SK-N-SH (cell line): ENCODE measurements at places on chromosomes 7 and 10.
A peak's percentile ranks its signal among the peaks of the same experiment; 100 is the strongest.

GRCh38 chr10:31074722-31075086 lies 43.0 kb upstream of the ZNF438 start:
- DNase-seq: no peak

- no peak for DNase-seq
These were observed 204.7 kb downstream of the CNTNAP2 start for GRCh38 chr7:146321301-146321700.

GRCh38 chr10:77680811-77681210 lies 43.2 kb upstream of the KCNMA1 start:
- no peak for DNase-seq

- DNase-seq: no peak
These were observed 28.3 kb upstream of the FRMD4A start for GRCh38 chr10:14358886-14359573.

DNA sequence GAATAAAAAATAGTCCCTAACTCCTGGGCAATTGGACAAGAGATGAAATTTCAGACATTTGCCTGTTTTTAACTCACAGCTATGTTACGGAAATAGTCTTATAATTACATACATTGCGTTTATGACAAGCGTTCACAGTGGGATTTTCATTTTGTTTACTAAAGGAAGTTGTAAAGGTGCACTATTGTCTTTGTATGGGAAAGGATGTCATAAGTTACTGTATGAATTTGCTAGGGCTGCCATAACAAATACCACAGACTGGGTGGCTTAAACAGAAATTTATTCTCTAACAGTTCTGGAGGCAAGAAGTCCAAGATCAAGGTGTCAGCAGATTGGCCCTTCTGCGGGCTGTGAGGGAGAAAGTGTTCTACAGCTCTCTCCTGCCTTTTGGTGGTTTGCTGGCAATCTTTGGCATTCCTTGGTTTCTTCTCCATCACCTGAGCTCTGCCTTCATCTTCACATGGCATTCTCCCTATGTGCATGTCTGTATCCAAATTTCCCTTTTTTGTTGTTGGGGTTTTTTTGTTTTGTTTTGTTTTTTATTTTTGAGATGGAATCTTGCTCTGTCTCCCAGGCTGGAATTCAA lies 5.6 kb downstream of the NFE2L3 start:
- no peak for DNase-seq

GRCh38 chr10:84026821-84027257 lies 112.5 kb upstream of the GHITM start:
- peak; percentile 35 for DNase-seq

- no peak for DNase-seq
These were observed 96.9 kb upstream of the LRRTM3 start for GRCh38 chr10:66828957-66829356.

DNA sequence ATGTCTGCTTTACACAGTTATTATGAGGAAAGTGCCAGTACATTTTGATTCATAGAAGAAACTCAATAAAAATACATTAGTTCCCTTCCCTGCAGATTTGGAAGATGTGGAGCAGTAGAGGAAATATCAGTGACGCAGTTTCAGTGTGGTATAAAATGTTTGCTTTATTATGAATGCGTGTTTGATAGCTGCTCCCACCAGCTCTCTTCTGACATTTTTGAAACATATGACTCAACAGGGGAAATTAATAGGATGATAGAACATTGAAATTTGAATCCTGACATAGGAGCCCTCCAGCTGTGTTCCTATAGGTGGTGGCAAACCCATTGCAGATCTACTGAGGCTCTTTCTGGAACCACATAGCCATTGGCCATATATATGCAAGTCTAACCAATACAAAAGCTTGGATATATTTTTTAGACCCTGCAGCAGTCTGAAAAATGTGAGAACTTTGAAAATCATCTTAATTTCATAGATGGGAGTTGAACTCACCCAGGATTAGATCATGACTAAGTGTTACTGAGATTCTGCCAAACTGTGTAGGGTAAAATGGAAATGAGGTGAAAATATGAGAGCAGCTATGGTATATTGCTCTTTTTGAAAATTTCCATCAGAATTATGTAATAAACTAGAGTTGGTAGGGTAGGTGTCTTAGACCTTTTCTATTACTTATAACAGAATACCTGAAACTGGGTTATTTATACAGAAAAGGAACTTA lies 47.8 kb downstream of the BZW2 start:
- no peak for DNase-seq

- no peak for DNase-seq
These were observed 47.3 kb upstream of the PIP4K2A start for GRCh38 chr10:22761569-22762220.

GRCh38 chr7:131354390-131354789 lies 26.7 kb downstream of the MKLN1 start:
- no peak for DNase-seq

- DNase-seq: no peak
These were observed 67.4 kb upstream of the LRRC4 start for GRCh38 chr7:128098629-128099028.

DNA sequence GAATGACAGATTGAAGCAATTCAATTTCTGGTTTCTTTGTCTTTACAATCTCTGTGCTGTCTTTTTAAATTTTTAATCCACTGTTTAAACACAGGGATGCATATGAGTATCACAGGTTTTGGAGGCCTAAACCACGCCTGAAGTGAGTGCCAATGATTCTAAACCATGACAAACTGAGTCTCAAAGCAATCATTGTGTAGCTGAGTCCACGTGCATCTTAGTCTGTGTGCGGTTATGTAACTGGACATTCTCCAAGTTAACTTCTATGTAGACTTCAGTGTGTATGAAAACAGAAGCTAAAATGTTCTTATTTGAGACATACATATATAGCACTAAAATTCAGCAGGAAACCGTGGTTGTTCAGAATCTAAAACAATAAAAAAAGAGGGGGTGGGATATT lies 79.3 kb upstream of the ST8SIA6 start:
- DNase-seq: no peak

- DNase-seq: no peak
These were observed 150.7 kb upstream of the KLF14 start for GRCh38 chr7:130884437-130885417.

DNA sequence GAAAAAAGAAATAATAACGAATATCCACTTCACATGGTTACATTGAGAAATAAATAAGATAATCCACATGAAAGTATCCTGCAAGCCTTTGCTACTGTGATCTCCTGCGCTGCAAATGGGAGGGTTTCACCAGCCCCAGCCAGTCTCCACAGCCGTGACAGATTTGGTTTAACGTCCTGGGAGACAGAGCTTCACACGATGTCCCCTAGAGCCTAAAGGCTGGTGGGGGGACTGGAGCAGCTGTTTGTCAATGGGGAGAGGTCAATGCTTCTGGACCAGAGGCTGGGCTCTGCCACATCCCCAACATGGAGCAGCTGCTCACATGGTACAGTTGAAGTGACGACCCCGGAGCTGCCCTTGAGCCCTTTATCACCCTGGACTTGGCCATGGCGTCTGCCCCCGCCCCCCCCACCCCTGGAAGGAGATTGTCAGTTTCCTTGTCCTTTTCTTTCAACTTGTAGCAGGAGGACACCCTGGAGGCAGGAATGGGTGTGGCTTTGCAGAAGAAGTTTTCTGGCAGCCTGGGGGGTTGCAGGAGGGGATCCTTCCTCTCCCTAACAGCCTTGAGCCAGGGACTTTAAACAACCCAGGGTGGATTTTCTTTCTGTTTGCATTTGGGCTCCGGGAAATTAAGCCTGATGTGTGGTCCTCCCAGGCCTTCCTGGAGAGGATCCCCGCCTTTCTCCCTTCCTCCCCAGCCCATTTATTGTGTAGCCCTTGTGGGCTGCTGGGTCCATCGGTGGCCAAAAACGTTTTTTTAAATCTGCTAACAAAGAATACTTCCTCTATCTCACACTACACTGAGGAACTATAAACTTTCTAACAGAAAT lies 37.0 kb upstream of the MXI1 start:
- DNase-seq: no peak

DNA sequence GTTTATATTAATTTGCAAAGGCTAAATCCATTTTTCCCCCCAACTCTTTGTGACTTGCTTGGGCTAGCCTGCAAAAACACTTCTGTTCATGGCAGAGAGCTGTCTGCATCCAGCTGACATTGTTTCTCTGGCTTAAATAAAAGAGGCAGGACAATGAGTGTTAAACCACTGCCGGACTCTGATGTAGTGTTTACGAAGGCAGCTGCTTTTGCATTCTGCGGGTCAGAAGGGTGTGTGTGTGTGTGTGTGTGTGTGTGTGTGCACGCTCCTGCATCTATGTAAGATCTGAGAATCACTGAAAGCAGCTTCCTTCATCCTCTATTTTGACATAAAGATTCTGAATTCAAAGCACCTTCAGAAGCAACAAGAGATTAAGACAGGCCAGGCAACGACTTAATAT lies 28.3 kb downstream of the NRP1 start:
- no peak for DNase-seq

DNA sequence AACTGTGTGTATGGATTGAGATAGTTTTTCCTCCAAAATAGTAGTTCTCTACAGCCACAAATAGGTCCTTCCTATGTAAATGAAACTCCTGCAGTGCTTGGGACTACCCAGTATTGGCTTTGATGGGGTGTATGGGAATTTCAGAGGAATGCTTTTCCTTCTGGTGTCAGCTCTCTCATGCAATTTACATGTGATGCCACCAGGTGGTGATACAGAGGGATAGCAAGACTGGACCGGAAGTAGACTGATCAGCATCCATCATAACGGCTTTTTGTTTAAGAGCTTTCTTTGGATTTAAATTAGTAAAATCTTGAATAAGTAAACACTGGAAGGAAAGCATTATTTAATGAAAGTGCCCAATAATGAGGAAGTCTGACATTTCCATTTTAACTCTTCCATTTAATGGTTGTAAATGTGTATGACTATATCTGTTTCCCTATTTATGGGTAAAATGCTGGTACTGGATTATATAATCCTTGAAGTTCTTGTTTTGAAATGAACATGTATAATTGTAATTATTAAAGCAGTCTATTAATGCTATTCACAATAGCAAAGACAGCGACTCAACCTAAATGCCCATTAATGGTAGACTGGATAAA lies 22.7 kb downstream of the DYNC1I1 start:
- peak; percentile 26 for DNase-seq

GRCh38 chr10:129768437-129769355 lies 195.4 kb downstream of the EBF3 start:
- no peak for DNase-seq
